ENCODE measurements at places on chromosomes 5 and 9.

- DNase-seq, result no peak
Measured at GRCh38 chr5:29277642-29278041, 1915.8 kb upstream of the CDH6 start.

DNA sequence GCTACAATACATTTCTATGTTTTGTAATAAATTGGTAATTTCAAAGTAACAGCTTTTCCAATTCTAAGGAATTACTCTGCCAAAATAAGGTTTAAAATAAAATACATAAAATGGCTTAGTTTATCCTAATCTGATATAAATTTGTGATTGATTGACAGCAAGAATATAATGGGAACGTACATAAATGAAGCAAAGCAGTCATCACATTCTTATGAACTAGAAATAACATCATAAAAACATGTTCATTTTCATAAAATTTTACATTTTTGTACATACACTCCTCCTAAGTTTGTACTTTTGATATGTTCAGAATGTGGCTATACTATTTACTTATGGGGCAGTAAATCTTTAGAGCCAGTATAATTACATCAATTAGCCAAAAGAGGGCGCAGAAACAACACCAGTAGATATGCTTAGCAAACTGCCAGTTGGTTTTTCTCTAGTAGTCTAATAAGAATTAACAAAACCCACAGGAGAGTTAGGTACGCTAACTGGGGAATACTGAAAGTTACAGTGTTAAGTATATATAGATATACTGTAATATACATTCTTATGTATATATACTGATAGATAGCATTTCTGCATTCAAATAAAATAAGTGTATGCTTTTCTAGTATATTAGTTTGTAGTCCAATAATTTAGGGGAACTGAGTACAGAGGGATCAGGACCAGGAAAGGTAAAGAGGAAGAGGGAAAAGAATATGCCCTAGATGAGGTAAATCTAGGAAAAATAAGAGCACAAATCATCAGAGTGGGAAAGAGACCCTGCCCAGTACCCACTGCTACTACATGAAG lies 76.8 kb downstream of the ZDHHC21 start:
- peak; percentile 25 for DNase-seq

GRCh38 chr9:116279230-116279629 lies 125.6 kb downstream of the PAPPA start:
- DNase-seq, result no peak

GRCh38 chr5:63563008-63563917 lies 399.0 kb downstream of the HTR1A start:
- no peak for DNase-seq

GRCh38 chr5:8700671-8701070 lies 831.7 kb downstream of the MTRR start:
- no peak for DNase-seq

- DNase-seq, result no peak
Measured at GRCh38 chr5:146049704-146050026, 55.7 kb downstream of the PLAC8L1 start.

DNA sequence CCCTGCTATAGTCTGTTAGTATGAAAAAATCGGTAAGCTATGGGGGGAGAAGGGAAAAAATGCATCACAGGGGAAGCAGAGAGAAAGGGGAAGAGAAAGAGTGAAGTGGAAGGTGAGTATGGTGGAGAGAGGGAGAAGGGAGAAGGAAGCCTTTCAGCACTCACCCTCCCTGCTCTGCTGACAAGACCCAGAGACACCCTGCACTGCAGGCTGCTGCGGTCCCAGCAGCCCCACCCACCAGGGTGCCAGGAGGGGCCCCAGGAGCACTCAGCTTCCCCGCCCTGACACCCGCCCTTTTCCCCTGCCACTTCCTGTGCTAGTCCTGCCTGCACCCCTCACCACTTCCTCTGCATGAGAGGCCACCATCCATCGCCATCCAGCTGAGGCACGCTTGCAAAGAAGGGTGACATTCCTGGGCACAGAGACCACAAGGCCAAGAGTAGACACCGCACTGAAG lies 12.7 kb downstream of the STK10 start:
- no peak for DNase-seq

DNA sequence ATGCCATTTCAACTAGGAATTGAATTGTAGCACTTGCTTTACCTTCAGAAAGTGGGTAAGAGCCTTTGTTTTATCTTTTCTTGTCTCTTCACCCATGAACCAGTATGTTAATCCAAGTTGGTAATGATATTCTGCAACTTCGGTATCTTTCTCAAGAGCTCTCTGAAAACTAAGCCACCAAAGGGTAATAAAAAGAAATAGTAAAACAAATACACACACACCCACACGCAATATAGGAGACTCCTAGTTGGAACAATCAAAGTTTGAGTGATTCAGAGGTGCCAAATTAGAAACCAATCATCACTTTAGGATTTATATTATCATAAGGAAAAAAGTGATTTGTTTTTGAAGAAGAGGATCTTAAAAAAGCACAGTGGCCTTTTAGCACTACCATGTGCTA lies 30.4 kb downstream of the SKIC3 start:
- no peak for DNase-seq

GRCh38 chr9:36928210-36928609 lies 105.9 kb downstream of the PAX5 start:
- DNase-seq, result no peak

- DNase-seq, result no peak
Measured at GRCh38 chr5:113182658-113183344, 206.2 kb downstream of the DCP2 start.

DNA sequence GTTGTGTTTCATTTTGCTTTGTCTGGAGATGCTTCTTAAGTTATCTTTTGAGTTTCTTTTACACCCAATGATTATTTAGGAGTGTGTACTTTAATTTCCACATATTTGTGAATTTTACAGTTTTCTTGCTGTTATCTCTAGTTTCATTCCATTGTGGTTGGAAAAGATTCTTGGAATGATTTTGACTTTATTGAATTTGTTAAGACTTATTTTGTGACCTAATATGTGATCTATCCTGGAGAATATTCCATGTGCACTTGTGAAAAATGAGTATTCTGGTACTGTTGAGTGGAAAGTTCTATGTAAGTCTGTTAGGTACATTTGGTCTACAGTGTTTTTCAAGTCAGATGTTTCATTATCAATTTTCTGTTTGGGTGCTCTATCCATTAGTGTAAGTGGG lies 24.4 kb upstream of the GRAMD2B start:
- no peak for DNase-seq

- no peak for DNase-seq
Measured at GRCh38 chr5:174734571-174735497, 10.5 kb downstream of the MSX2 start.

- DNase-seq, result no peak
Measured at GRCh38 chr5:149079883-149080282, 17.0 kb upstream of the SH3TC2 start.

DNA sequence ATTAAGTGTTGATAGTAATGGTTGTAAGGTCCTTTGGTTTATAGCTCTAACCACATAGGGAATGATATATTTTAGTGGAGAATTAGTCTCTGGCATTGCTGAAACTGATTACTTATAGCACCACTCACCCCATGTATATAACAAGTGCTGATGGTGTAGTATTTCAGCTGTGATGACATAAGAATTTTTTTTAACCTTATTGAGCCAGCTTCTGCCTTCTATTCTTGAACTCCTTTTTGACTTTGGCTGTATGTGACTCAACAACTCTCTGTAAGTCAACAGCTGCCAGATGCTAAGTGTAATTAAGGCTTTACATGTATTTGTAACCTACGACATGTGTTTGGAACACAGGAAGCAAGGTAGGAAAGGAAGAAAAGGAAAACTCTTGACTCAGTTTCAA lies 929.6 kb upstream of the WWC1 start:
- DNase-seq, result no peak

DNA sequence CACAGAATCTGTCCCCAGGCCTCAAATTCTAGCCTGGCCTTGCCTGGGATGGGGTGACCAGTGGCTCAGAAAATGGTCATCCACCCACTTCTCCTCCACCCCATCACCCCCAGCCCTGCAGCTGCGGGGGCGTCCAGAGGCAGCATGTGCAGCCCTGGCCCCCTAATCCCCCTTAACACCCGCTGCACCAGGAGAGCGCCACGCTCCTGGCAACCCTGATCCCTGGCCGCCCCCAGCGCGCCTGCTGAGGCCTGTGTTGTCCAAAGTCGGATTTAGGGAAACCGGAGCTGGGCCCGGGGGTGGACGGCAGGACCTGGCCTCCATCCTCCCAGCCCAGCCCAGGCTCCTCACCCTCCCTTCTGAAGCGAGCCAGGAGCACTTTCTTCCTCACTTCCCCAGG lies 22.0 kb downstream of the NR5A1 start:
- no peak for DNase-seq

DNA sequence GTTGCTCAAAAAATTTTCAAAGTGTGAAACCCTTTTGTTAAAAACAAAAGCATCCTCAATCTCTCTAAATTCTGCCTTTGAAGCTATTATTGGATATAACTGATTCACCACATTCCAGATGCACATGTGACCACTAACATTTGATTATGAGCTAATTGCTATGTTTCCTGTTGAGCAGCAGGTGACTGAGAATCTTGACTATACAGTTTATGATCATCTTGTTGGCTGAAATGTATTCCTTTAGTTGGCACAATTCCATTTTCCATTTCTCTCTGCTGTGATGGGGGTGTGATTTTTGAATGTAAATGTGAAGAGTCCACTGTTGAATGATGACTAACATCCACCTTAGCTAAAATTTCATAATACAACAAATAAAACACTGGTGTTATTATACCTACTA lies 10.7 kb downstream of the LYSMD3 start:
- DNase-seq, result no peak

- no peak for DNase-seq
Measured at GRCh38 chr9:107744873-107745272, 255.3 kb upstream of the KLF4 start.

- DNase-seq, result no peak
Measured at GRCh38 chr5:128470663-128471062, 67.4 kb downstream of the FBN2 start.

- no peak for DNase-seq
Measured at GRCh38 chr5:113235884-113236283, 198.9 kb downstream of the TSSK1B start.

DNA sequence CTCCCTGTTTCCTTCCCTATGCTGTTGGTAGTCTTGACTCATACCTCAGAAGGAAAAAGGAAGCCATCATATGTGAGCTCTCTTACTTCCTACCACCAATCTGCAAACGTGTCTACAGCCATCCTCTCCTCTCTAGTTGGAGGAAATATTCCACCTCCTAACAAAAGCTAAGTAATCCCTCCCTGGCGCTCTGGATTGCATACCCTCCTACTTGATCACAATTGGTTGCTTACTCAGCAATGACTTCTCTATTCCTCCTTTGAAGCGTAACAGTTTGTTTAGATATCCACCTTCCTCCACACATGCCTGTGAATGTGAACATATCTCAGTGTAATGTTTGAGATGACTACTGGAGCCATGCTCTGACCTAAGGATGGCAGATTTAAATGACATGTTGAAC lies 18.2 kb downstream of the RUSC2 start:
- no peak for DNase-seq

DNA sequence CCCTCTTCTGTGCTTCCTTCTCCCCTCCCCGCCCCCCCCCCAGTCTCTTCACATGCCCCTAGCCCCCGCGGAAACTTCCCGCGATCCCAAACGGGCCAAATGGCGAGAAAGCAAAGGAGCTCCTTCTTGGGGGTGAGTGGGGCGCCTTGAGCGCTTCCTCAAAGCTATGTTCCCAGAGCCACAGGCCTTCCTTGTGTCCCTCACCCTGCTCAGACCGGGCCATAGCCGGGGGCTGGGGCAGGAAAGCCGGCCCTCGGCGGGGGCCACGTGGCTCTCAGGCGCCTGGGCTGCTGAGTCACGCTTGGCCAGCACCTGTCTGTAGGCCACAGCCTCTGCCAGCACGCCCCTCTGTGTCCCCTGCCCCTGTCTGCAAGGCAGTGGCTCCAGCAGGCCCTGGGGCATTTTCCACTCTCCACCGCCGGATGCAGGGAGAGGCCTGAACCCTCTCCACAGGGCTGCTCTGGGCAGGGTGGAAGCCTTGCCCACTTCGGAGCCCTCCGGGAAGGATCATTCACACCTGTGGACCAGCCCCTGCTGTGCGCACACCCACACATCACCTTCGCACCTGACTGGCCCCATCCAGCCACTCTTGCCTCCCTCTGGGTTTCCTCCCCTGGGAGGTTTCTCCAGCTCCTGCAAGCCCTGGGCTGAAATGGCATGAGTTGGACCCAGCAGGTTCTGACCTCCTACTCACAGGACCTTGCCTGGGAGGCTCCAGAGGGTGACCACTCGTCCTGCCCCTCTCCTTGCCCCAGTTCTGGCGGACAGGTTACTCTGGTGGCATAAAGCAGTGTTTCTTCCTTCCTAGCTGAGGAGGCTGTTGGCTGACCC lies 1.2 kb upstream of the SQSTM1 start:
- peak; percentile 45 for DNase-seq

GRCh38 chr5:150184990-150185912 lies 4.6 kb upstream of the SLC6A7 start:
- peak; percentile 82 for DNase-seq

- peak; percentile 83 for DNase-seq
Measured at GRCh38 chr9:214648-215493, at the start of gene DOCK8. DOCK8 (plus strand) TSS chr9:214865; CDS start chr9:214977, 112 bp downstream.

GRCh38 chr5:105868038-105868780 lies 1802.5 kb downstream of the EFNA5 start:
- DNase-seq, result no peak

DNA sequence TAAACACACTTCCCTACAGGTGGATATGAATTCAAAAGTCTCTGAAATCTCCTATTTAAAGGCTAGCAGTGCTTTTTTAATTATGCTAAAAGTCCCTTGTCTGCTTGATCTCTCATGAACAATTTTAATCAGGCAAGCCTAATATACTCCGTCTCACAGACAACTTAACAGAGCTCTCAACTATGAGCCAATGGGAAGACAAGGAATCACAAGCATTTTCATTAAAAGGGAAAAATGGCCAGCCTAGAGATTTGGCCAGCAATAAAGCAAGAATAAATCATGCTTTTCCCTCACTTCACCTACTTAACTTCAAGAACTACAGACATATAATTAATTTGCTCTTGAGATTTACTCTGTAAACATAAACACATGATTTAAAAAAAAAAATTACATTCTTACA lies 78.0 kb downstream of the RFX3 start:
- DNase-seq, result no peak

DNA sequence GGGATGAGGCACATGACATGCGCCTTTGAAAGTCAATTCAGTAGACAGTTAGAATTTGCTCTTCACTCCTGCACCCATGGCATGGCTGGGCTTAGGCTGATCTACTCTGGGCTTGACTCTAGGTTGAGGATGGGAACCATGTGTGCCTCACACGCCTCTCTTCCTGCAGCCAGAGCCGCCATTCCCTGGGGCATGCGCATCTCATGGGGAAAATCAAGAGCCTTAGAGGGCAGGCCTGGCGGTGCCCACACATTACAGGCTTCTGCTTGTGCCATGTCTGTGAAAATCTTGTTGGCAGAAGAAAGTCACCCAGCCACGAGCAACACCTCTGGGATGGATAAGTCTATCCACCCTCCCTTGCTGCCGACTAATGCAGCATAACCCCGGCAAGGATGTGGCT lies 808.5 kb downstream of the CDH9 start:
- DNase-seq, result no peak

- DNase-seq, result no peak
Measured at GRCh38 chr9:111016426-111017045, 21.7 kb downstream of the LPAR1 start.
